ENCODE measurements at places on chromosomes 7 and 10. TPM values are rescaled to one million over a fixed set of nuclear protein-coding genes. Genes with fewer than 3 reads are reported as not detected.

The GAD2 gene
- not detected for total RNA-seq

The GPR158 gene
- 0.10 TPM for total RNA-seq

DNA sequence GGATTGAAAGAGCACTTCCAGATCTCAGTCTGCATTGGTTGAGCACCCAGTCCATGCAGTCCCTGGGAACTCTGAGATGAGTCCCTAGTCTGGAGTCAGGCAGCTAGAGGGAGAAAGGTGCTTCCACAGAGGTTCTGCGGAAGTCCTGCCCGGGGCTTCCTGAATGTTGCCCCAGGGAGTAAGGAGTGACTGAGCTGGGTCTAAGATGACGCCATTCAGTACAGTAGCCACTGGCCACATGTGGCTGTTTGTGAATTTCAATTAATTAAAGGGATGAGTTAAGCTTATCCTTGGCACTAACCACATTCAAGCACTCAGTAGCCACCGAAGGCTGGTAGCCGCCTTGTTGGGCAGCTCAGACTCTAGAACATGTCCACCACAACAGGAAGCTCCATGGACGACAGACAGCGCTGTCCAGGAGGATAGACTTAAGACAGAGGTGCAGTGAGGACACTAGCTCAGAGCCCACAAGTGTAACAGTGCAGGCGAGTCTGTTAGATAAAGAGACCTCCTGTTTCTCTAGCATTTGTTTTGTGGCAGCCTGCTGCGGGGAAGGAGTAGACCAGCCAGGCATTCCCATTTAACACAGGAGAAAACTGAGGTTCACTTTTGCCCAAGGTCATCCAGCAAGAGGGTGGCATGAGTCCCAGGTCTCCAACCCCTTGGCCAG lies 101.6 kb upstream of the PPIF start:
- H3K4me1 ChIP-seq, result peaks cover 40% of the 10 kb centered on the region
- no peaks in the 10 kb centered on the region for H3K36me3 ChIP-seq
- H3K4me3 ChIP-seq, result no peak overlapping the region
- H3K27ac ChIP-seq, result peak overlapping the region; percentile 76
- no peak for DNase-seq
- no peaks in the 10 kb centered on the region for H3K27me3 ChIP-seq

The ZNF727 gene
- total RNA-seq, result 20.2 TPM

DNA sequence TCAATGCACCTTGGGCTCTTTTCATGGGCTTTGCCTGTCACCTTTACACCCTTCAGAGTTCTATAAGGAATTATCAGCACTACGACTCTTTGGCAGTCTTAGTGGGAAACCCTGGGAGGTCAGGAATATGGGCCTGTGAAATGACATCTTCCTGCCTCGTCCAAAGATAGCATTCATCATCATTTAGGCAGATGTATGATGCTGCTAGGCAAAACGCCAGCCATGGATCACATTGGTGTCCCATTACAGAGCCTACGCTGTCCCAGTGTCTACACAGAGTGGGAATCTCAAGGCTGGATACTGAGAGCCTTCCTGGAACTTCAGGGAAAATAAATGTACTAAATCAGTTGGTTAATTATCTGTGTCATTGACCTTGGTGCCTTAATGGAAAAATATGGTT lies 259.4 kb upstream of the CELF2 start:
- H3K27ac ChIP-seq, result no peak overlapping the region
- no peaks in the 10 kb centered on the region for H3K27me3 ChIP-seq
- no peaks in the 10 kb centered on the region for H3K4me1 ChIP-seq
- H3K36me3 ChIP-seq, result no peaks in the 10 kb centered on the region
- no peak overlapping the region for H3K4me3 ChIP-seq

The OR2A42 gene
- 0.18 TPM for total RNA-seq

DNA sequence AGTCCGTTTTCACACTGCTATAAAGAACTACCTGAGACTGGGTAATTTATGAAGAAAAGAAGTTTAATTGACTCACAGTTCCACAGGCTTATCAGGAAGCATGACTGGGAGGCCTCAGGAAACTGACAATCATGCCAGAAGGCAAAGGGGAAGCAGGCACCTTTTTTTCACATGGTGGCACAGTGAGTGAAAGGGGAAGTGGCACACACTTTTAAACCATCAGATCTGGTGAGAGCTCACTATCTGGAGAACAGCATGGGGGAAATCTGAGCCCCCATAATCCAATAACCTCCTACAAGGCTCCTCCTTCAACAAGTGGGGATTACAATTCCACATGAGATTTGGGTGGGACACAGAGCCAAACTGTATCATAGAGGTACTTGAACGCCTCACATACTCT lies 30.0 kb downstream of the AGR3 start:
- DNase-seq, result no peak
- H3K4me1 ChIP-seq, result no peaks in the 10 kb centered on the region
- no peak overlapping the region for H3K4me3 ChIP-seq
- no peaks in the 10 kb centered on the region for H3K36me3 ChIP-seq
- no peak overlapping the region for H3K27ac ChIP-seq
- no peaks in the 10 kb centered on the region for H3K27me3 ChIP-seq

The NPTX2 gene
- total RNA-seq, result 3.3 TPM

DNA sequence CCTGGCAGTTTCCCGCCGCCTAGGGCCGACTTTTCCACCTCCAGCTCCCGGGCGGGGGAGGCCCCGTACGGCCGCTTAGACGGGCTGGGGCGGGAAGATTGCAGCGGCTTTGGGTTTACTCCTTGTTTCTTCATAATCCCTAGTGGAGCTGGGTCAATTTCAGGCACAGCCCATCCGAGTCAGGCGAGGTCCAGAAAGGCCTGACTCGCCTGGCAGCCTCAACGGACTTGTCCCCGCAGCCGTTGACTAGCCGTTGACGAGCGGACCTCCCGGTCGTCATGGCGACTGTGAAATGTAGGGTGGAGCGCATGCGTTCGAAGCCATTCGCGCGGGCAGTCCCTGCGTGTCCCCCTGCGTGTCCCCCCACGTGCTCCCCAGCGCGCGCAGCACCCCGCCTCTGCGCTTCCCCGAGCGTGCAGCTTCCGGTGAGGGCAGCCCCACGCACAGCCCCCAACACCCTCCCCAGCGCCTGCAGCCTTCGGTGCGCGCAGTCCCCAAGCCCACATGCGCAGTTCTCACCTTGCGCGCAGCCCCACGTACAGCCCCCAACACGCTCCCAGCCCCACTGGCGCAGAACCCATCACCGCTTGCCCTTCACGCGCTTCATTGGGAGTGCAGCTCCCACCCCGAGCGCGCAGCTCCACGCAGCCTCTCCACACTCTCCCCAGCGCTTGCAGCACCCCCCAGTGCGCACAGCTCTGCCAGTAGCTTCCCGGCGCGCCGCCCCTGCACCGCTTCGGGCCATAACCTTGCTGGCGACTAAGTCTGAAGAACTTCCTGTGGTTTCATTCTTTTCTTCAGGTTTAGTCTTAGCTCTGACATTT lies 67.8 kb downstream of the TBX20 start:
- no peaks in the 10 kb centered on the region for H3K36me3 ChIP-seq
- H3K4me1 ChIP-seq, result peaks cover 3% of the 10 kb centered on the region
- H3K27ac ChIP-seq, result no peak overlapping the region

The SFXN3 gene
- 28.3 TPM for total RNA-seq

Measured in ovary (tissue), 10 donors.